NCI-H526 (cell line): ENCODE measurements at places on chromosomes 16 and 17.

DNA sequence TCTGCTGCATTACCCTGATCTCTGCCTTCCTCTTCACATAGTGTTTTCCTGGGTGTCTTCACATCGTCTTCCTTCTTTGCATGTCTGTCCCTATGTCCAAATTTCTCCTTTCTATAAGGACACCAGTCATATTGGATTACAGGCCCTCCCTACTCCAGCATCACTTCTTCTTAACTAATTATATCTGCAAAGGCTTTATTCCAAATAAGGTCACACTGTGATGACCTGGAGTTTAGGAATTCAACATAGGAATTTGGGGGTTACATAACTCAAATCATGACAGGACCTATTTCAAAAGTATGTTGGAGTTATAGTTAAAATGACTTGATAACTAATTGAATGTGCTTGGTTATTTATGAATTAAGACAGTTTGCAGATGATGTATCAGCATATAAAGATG lies 490.5 kb upstream of the ERCC4 start:
- DNase-seq = no peak

DNA sequence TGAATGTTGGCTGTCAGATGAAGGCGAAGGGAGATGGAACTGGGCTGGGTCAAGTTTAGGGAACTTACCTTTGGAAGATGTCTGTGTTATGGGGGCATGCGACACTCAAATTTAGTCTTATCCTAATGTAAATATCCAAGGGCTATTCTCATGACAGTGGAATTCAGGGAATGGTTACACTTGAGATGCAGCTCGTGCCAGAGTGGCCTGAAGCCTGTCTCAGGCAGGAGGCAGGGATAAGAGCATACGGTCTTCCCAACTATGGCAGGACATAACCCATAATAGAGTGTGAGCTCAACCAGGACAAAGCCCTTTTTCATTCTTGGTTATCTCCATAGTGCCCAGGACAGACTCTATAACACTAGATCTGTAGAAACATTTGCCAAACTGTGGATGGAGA lies 393.3 kb upstream of the CDH11 start:
- DNase-seq = no peak

GRCh38 chr17:59337741-59338299 lies 6.4 kb downstream of the YPEL2 start:
- no peak for DNase-seq

DNA sequence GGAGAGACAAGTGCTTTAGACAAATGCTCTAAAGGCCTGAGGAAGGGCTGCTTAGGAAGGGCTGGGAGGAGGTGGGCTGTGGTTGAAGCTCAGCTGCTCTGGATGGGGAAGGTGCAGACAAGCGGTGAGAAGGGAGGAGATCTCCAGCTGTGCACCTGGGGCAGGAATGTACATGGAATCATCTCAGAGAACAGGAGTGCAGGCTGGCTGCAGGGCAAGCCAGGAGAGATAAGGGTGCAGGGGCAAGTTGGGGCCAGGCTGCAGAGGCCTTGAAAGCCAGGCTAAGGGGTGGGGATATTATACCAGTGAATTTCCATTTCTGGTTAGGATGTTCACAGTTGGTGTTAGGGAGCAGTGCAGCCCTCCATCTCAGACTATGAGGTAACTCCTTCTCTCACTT lies 4.2 kb downstream of the SLC6A2 start:
- DNase-seq = no peak

DNA sequence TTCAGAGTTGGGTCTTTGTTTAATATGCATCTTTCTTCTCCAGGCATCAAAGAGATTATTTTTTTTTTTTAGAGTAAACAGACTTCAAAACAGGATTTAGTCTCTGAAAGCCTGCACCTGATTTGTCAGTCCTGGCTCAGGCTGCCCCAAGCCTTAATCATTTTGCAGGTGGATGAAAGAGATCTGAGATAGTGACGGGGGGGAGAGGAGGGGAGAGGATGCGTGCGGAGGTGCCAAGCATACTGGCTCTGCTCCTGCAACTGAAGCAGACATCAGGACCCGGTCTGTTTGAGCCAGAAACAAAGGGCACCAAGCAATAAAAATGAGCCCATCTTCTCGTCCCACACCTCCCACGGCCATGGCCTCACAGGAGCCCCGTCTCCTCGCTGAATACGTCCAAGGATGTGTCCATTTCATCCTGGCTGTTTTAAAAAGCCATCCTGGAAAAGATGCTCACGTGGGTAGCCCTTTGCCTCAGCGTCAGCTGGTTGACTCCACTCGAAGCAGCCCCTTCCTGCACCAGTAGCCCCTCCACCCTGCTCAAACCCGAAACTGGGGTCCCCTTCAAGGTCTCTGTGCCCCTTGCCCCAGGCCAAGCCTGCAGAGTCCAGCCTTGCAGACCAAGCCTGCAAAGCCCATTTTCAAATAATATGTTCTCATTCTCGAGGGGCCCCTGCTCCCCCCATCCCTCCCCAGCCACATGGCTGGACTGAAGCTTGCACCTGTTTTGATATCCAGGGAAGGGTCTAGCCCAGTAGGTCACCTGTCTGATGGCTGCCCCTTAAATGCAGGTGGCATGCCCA lies 84.8 kb upstream of the TNRC6C start:
- DNase-seq = no peak

DNA sequence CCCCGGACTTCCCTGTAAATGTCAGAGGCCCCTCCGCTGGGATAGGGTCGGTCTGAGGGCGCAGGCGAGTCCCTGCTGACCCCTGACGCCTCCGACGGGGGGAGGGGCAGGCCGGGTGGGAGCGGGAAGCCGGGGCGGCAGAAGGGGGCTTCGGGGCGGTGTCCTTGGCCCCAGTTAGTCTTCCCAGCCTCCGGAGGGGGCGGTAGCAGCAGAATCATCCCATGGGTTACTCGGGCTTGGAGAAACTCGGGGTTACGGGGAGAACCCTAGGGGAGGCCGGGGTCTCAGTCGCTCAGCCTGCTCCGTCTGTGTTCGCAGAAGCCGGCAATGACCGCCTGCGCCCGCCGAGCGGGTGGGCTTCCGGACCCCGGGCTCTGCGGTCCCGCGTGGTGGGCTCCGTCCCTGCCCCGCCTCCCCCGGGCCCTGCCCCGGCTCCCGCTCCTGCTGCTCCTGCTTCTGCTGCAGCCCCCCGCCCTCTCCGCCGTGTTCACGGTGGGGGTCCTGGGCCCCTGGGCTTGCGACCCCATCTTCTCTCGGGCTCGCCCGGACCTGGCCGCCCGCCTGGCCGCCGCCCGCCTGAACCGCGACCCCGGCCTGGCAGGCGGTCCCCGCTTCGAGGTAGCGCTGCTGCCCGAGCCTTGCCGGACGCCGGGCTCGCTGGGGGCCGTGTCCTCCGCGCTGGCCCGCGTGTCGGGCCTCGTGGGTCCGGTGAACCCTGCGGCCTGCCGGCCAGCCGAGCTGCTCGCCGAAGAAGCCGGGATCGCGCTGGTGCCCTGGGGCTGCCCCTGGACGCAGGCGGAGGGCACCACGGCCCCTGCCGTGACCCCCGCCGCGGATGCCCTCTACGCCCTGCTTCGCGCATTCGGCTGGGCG lies 542 bp downstream of the GUCY2D start:
- DNase-seq = no peak

DNA sequence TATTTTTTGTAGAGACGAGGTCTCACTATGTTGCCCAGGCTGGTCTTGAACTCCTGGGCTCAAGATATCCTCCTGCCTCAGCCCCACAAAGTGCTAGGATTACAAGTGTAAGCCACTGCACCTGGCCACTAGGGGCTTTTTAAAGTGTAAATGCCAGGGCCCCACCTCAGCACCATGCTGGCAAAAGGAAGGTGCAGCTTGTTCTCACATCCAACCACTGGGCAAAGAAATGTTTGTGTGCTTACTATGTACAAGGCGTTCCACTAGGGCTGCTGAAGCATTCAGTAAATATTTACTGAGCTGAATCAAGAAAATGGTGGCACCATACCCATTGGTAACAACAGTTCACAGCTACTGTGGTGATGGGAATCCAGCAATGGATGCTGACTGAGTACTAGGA lies 22.6 kb downstream of the COG1 start:
- no peak for DNase-seq

- DNase-seq = no peak
Observed at GRCh38 chr17:45819632-45820031, 25.0 kb upstream of the SPPL2C start.

DNA sequence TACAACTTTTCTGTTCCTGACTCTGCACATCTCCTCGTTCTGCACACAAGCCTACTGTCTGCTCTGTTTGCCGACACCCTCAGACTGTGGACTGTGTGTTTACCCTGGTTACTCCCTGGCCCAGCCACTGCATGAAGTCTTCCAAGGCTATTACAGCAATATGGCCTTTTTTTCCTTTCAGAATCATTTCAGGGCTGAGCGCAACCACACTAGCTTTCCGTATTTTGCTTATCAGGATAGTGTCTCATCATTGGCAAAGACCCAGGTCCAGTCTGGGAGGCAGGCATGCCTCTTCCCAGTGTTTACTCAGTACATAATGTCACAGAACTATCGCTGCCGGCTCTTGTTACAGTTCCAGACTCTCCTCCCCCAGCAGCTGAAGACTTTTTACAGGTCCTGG lies 10.1 kb downstream of the DNAH9 start:
- no peak for DNase-seq

DNA sequence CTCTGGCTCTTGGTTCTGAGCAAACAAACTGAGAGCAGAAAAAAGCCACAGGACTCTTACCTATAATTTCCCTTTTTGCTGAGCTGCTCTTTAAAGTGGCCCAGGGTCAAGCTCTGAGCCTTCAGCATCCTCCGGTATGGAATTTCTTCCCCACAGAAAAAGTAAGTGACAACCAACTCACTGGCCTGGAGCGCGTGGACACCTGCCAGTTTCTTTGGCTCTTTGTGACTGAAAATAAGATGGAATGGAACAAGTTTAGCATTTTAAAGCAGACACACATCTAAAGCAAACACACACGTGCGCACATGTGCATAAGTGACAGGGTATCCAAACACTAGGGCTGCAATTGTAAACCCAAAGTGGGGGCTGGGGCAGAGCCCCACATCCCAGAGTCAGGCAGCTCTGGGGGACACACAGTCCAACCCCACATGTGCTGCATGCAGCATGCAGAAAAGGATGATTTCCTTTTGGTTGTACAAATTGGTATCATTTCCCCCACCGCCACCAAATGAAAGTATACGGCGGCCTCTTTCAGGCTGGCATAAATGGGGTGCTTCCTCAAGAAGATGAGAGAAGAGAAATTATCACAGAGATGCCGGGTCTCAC lies 27.5 kb downstream of the AXIN2 start:
- DNase-seq = no peak

DNA sequence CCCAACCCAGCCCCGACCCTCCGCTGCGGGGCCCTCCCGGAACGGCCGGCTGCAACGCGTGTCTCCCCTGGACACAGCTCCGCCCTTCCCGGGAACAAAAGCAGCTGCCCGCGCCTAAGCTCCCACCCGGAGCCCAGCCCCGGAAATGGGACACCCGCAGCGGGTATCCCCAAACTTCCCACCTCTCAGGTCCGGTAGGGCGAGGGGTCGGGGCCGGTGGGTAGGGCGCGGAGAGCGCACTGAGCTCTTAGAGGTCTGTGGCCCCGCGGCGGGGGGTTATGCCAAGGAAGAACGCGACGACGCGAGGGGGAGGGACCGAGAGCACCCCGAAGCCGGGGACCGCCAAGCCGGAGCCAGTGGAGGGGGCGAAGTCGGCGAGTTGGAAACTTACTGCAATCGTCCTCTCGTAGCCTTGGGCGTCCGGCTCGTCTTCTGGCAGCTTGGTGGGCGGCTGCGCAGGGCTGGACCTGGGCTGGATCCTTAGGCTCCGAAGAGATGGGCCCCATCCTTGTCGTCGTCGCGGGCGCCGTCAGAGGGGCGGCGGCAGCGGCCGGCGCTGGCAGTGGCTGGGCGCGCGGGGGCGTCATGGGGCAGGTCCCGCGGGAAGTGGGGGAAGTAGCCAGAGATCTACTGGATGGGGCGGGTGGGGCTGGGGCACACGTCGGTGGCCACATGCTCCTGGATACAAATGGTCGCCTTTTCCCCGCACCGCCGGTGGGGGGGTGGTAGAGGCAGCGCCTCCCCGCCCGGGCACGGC lies 6.9 kb downstream of the USP6 start:
- DNase-seq = no peak

GRCh38 chr16:74035816-74036215 lies 260.8 kb upstream of the PSMD7 start:
- DNase-seq = peak; percentile 16

GRCh38 chr16:69003500-69003899 lies 102.0 kb upstream of the HAS3 start:
- DNase-seq = no peak

DNA sequence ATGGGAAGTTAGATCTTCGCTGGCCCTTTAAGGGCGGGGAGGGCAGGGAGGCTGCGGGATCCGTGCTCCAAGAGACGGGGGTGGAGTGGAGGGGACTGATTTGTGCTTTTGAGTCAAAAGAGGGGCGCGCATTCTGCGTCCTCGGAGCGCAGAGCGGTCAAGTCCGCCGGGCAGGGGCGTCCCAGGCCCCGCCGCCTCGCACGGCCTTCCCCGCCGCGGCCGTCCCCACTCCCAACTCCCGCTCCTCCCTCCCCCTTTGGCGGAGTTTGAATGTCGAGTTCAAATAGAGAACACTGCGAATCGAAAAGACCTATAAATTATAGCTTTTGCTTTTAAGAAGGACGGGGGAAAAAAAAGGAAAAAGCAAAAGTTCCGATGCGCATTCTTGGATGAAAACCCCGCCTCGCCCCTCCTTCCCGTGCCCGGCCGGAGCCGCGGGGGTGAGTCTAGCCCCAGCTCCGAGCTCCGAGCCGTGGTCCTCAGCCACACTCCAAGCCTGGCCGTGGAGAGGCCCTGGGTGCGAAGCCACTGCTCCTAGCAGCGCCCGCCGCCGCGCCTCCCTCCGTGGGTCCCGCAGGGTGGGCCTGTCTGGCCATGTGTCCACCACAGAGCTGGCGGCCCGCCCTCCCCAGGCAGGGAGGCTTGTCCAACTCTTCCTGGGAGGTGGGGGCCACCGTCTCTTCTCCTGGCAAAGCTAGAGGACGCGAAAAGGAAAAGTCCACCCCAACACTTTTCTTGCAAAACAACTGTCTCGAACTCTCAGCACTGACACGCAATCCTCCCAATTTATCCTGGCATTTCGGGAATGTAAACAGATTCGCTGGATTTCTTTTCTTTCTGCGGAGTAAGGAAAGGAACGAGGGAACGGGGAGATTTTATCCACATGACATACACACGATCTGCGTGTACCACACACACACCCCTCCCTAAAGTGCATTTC lies 3.6 kb downstream of the CBX8 start:
- DNase-seq = no peak

- no peak for DNase-seq
Observed at GRCh38 chr17:9843152-9844010, 17.7 kb downstream of the GLP2R start.

DNA sequence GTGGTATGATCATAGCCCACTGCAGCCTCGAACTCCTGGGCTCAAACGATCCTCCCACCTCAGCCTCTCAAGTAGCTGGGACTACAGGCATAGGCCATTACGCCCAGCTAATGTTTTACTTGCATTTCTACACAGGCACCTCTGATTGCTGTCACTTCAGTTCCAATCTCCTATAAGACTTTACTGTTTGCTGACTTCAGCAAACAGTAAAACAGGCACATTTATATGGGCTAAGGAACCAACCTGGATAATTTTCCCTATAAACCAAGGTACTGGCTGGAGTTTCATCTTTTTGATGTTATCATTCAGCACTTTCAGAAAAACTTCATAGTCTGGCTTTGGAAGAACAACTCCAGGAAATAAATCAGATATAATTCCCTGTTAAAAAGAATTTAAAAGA lies 114.2 kb downstream of the DNAH3 start:
- no peak for DNase-seq
